Liver (tissue), 10 donors: ENCODE measurements at places on chromosomes 6 and 20. TPM values are rescaled to one million over a fixed set of nuclear protein-coding genes. Genes with fewer than 3 reads are reported as not detected.

The MEP1A gene
- polyA plus RNA-seq, result 0.01 TPM

The MYB gene
- 0.10 TPM for polyA plus RNA-seq

DNA sequence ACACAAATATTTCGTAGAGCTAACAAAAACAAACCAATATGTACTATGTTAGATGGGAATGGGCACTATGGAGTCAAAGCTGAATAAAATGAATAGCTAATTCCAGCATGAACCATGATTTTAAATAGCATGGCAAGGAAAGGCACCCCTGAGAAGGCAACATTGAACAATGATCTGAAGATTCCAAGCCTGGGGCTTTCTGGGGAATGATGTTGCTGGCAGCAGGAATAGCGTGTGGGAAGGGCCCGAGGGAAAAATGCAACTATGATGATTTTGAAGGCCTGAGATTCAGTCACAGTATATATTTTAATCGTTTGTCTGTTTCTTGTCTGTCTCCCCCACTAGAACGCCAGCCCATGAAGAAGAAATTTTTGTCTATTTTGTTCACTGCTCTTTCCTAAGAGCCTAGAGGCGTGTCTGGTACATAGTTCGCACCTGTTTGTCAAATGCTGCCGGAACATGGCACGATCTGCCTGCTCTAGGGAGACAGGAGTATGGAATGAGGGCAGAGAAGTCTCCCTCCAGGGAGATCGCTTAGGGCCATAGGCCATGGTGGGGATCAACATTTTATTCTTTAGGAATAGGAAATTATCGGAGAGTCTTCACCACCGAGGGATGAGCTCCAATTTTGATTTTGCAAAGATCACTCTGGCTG, 84.8 kb upstream of the EYA2 start:
- DNase-seq, result no peak

DNA sequence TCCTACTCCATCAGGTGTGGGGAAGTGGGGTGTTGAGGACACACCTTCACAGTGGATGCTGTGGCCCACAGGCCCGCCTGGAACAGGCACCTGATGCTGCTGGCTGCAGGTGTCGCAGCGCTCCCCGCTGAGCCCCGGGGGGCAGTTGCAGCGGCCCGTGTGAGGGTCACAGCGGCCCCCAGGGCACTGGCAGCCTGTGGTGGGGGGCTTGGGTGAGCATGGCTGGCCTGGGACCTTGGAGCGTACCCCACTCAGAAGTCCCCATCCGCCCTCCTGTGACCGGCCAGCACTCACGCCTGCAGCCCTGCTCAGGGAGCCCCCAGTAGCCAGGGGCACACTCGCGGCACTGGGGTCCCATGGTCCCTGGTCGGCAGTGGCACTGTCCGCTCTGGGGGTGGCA, 19.2 kb downstream of the ADRM1 start:
- DNase-seq, result no peak
